GM12892 (cell line): ENCODE measurements at places on chromosomes 11 and 22.

GRCh38 chr11:23404225-23405160 is 544.2 kb upstream of the CCDC179 start:
- DNase-seq: no peak

DNA sequence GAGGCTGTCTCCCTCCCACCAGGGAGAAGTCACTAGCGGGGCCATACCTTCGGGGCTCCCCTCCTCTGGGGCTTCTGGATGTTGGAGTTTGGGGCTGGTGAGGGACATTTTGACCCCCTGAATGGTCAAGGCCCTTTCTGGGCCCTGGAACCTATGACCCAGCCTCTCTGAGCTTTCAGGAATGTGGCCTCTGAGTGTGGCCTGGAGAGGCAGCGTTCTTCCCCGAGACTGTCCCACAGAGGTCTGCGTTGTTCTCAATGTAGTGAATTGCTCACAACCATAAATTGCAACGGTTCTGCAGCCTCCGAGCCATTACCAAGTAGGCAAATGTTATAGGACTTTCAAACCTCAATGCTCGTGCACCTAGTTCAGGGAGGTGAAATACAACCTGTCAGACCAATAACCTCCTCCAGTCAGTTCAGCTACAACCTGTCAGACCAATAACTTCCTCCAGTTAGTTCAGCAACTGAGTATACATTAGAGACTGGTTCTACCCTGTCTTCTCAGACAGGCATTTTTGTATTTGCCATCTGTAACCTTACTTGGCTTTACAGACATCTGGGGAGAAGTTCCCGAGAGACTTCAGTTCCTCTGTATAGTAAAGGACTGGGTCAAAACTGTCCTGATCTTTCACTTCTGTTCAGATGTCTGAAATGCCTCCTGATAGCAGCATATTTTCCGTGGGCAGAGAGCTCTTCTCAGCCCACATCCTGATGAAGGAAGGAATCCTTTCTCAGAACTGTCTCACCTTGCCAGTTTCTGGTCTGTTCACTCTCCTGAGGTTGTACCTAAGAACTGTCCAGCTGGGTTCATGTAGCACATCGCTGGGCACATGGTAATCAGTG is 34.2 kb downstream of the MICAL2 start:
- no peak for DNase-seq

DNA sequence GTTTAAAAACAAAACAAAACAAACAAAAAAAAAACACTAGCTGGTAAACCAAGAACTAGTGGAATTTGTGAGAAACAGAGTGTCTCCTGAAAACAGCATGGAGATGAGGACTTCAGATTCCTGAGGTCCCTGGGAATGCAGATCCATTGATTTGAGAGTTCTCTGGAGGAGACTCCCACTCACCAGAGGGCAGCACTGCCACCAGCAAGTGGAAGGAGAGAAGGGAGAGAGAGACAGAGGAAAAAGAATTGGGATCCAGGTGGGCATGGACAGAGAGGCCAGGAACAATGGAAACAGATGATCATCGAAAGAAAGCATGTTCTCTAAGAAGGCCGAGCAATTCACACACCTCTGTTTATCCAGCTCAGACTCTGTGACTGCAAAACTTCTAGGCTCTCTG is 31.8 kb downstream of the ETS1 start:
- DNase-seq: no peak

DNA sequence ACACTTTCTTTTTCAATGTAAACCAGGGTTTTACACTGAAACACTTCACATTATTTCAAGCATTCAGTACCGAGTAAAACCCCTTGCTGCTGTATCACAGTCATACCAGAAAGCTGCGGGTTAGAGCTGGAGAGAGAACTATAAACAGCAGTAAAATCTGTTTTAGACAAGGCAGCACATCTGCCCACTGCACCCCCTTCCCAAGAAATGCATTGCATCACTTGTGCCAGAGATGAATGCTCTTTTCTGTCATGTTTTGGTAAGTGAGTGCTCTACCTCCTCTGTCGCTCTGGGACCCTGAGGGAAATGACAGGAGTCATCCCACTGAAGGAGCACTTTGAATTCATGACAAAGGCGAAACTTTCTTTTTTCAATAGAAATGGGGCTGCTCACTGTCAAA is 107.2 kb downstream of the MAML2 start:
- no peak for DNase-seq

DNA sequence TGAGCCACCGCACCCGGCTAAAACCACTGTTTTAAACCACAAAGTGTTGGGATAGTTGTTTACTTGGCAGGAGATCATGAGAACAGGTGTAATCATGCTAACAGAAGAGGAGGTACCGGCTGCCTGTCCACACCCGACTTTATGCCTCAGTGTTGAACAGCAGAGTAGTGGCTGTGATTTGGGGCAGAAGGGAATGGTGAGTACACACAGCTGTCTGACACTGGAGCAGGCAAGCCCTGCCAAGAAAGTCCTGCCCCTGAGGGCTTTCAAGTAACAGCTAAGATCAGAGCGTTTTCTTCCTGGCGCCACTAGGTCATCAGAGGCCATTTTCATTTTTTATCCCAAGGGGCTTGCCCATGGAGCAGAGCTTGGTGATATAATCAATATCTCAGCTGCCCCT is 8.1 kb downstream of the CDKN1C start:
- no peak for DNase-seq
